OCI-LY7 (cell line): ENCODE measurements at places on chromosomes 16 and 17.

DNA sequence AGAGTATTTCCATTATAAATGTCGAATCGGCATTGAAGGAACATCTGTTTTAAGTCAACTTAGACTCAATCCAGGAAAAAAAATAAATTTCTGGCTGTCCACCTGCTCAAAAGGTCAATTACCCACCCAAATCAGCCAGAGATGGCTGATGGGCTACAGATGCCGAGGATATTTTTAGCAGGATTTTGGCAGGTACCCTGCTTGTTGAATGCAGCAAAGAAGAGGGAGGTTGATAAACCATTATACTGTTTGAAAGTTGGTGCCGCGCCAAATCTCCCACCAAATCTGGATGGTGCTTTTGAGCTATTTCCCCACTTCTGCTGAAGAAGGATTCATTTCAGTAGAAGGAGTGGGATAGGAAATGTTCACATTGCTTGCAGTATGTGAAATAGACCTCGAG lies 537.7 kb downstream of the MAF start:
- no peak for DNase-seq

DNA sequence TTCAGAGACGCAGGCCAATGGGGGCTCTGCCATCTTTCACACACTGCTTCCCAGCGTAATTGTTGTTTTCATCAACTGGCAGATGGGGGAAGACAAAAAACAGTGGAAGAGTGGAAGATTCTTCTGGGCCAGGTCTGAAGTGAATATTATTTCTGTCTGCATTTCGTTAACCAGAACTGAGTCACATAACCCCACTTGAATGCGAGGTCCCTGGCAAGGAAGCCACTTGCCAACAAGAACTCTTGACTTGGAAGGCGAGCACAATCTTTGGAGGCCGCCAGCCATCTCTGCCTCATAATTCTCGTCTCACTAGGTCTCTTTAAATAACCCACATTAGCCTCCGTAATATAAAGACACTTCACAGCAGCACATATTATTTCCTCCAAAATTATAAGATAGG lies 75.4 kb downstream of the CYB561 start:
- no peak for DNase-seq

- DNase-seq = no peak
Measured at GRCh38 chr17:76053246-76054111, 18.8 kb downstream of the SRP68 start.

DNA sequence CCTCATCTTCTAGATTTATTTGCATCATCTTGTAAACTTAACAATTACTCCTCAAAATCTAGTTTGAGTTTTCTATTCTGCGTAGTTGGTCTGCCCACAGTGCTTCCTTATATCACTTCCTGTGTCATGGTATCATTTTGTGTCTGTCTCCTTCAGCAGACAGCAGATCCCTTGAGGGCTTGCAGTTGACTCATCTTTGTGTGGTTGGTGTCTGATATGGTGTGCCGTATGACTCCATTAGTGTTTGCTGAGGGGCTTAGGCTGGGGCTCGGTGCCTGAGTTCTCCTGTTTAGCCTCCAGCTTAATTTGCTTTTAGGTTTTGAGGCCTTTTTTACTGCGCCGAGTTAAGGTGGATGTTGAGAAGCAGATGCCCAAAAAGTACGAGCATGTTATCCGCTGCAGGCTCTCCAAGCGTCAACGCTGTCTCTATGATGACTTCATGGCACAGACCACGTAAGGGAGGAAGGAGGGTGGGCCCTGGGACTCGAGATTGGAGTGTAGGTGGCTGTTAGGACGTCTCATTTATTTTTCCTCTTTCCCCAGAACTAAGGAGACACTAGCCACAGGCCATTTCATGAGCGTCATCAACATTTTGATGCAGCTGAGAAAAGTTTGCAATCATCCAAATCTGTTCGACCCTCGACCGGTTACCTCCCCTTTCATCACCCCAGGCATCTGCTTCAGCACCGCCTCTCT lies 16.9 kb downstream of the SRCAP start:
- DNase-seq = no peak

DNA sequence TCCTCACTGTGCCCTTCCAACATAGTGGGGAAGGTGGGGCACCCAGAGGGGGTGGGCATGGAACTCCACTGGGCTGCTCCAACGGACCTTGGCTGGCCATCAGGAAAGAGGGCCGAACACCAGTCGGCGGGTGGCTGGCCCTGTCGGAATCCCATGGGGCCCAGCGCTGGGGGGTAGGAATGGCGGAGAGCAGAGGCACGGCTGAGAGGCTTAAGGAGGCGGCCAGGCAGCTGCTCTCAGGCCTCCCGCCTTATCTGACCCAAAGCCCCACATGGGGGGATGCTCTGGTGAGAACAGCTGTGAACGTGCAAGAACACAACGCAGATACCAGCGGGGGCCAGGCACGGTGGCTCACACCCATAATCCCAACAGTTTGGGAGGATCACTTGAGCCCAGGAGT lies 4.4 kb upstream of the MYO1C start:
- DNase-seq = no peak

GRCh38 chr17:33888455-33888854 lies 366.6 kb upstream of the CCL2 start:
- no peak for DNase-seq
